ENCODE measurements at places on chromosomes 6 and 20. TPM values are rescaled to one million over a fixed set of nuclear protein-coding genes. Genes with fewer than 3 reads are reported as not detected.

GRCh38 chr6:137471986-137472385 is 22.2 kb downstream of the OLIG3 start:
- H3K4me1 ChIP-seq: no peaks in the 10 kb centered on the region
- no peak overlapping the region for H3K27ac ChIP-seq
- H3K4me3 ChIP-seq: no peak overlapping the region
- no peaks in the 10 kb centered on the region for H3K36me3 ChIP-seq
- no peak for DNase-seq
- H3K27me3 ChIP-seq: peaks cover 30% of the 10 kb centered on the region

Gene BANF2
- not detected for total RNA-seq

Gene TSBP1
- total RNA-seq: not detected

DNA sequence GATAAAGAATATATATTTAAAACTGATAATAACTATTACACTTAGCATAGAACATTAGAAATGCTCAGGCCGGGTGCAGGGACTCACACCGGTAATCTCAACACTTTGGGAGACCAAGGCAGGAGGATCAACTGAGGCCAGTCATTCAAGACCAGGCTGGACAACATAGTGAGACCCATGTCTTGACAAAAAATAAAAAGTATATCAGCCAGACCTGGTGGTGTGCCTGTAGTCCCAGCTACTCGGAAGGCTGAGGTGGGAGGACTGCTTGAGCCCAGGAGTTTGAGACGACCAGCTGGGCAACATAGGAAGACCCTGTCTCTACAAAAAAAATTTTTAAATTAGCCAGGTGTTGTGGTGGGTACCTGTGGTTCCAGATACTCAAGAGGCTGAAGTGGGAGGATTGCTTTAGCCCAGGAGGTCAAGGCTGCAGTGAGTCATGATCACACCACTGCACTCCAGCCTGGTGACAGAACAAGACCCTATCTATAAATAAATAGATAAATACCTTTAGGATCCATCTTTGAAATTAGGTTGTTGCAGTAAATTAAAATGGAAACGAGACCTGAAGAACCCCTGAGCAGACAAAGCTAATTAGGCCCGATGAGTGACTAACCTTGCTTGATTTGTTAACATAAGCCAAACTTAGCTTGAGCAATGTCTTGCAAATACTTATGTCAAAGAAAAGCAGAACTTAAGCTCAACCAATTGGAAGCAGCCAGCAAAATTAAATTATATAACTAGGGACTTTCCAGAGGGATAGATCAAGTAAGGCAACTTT is 75.8 kb upstream of the E2F3 start:
- H3K4me3 ChIP-seq: no peak overlapping the region
- no peaks in the 10 kb centered on the region for H3K36me3 ChIP-seq
- no peaks in the 10 kb centered on the region for H3K4me1 ChIP-seq
- no peaks in the 10 kb centered on the region for H3K27me3 ChIP-seq
- no peak for DNase-seq
- H3K27ac ChIP-seq: no peak overlapping the region

Gene APOBEC2
- not detected for total RNA-seq

Gene HS3ST5
- not detected for total RNA-seq

GRCh38 chr20:15945289-15945688 is 628.0 kb downstream of the KIF16B start:
- DNase-seq: no peak
- H3K4me3 ChIP-seq: no peak overlapping the region
- no peak overlapping the region for H3K27ac ChIP-seq
- no peaks in the 10 kb centered on the region for H3K4me1 ChIP-seq

Gene CLIC5
- not detected for total RNA-seq

Gene RBPJL
- not detected for total RNA-seq

Gene CAPN11
- not detected for total RNA-seq

- no peak overlapping the region for H3K27ac ChIP-seq
- peaks cover 8% of the 10 kb centered on the region for H3K27me3 ChIP-seq
- no peak for DNase-seq
- no peak overlapping the region for H3K4me3 ChIP-seq
- peaks cover 14% of the 10 kb centered on the region for H3K4me1 ChIP-seq
Observed at GRCh38 chr6:33826537-33826936, 22.7 kb upstream of the MLN start.

GRCh38 chr6:149856256-149856994 is 7.7 kb downstream of the LRP11 start:
- peaks cover 76% of the 10 kb centered on the region for H3K4me1 ChIP-seq
- H3K4me3 ChIP-seq: peak overlapping the region; percentile 61
- H3K36me3 ChIP-seq: no peaks in the 10 kb centered on the region
- no peaks in the 10 kb centered on the region for H3K27me3 ChIP-seq
- peak overlapping the region; percentile 98 for H3K27ac ChIP-seq

GRCh38 chr6:133244519-133244918 is 3.4 kb downstream of the EYA4 start:
- peaks cover 8% of the 10 kb centered on the region for H3K4me1 ChIP-seq
- no peak for DNase-seq
- H3K27me3 ChIP-seq: peaks cover 55% of the 10 kb centered on the region
- H3K27ac ChIP-seq: no peak overlapping the region
- H3K36me3 ChIP-seq: no peaks in the 10 kb centered on the region

DNA sequence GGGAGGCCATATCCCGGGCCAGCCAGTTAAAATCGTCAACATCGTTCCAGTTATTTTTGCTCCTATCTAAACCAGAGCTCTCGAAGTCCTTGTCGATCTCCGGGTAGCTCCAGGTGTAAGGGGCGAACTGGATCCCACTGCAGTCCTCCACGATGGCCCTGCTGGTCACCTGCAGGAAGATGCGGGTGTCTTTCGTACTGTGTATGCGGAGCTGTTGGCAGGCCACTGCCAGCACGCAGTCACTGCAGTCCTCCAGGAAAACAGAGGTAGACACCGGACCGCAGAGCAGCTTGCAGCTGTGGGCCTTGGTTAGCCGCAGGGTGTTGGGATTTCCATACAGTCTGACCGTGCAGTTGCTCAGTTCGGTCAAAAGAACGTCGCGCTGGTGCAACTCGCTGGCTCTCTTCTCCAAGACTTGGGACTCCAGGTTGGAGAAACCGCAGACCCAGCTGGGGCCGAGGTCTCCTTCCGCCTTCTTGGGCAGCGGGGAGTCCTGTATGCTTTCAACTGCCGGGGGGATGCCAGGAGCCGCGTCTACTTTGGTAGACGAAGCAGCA is 742 bp downstream of the TBCC start:
- peak overlapping the region; percentile 97 for H3K4me3 ChIP-seq
- H3K27me3 ChIP-seq: no peaks in the 10 kb centered on the region
- peak; percentile 81 for DNase-seq
- H3K4me1 ChIP-seq: peaks cover 16% of the 10 kb centered on the region

DNA sequence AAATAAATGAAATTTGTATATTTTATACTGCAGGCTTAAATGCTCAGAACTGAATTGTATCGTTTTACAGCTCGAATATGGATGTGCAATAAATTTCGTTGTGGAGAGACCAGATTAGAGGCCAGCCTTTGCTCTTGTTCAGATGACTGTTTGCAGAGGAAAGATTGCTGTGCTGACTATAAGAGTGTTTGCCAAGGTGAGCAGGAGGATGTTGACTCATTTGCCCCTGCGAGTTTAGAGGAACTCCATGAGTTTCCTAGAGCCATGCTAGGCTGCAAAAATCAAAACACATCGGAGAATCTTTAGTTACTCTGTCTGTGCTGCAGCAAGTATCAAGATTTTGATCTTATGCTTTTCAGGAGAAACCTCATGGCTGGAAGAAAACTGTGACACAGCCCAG is 15.4 kb downstream of the ENPP3 start:
- peaks cover 6% of the 10 kb centered on the region for H3K27me3 ChIP-seq
- no peaks in the 10 kb centered on the region for H3K36me3 ChIP-seq
- H3K27ac ChIP-seq: no peak overlapping the region
- H3K4me1 ChIP-seq: peaks cover 4% of the 10 kb centered on the region
- no peak overlapping the region for H3K4me3 ChIP-seq
- DNase-seq: no peak

DNA sequence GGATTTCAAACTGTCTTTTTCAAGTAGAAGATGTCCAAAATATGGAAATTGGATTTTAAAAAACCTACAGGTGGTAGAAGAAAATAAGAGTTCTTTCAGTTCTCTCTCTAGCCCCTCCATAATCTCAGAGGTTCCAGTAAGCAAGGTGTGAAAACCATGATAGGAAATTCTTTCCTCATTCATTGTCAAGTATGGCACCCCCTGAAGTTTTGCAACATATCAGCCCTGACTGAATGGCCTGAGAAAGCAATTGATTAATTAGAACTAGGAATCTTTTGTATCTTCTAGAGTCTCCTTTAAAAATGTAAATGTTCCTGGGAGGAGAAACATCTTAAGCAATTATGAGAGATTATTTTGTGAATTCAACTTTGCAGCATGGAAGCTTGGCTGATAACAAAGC is 198.7 kb upstream of the STXBP5 start:
- peaks cover 7% of the 10 kb centered on the region for H3K4me1 ChIP-seq
- H3K4me3 ChIP-seq: no peak overlapping the region
- no peaks in the 10 kb centered on the region for H3K27me3 ChIP-seq
- H3K36me3 ChIP-seq: no peaks in the 10 kb centered on the region
- DNase-seq: no peak

Gene BPIFB1
- total RNA-seq: not detected

DNA sequence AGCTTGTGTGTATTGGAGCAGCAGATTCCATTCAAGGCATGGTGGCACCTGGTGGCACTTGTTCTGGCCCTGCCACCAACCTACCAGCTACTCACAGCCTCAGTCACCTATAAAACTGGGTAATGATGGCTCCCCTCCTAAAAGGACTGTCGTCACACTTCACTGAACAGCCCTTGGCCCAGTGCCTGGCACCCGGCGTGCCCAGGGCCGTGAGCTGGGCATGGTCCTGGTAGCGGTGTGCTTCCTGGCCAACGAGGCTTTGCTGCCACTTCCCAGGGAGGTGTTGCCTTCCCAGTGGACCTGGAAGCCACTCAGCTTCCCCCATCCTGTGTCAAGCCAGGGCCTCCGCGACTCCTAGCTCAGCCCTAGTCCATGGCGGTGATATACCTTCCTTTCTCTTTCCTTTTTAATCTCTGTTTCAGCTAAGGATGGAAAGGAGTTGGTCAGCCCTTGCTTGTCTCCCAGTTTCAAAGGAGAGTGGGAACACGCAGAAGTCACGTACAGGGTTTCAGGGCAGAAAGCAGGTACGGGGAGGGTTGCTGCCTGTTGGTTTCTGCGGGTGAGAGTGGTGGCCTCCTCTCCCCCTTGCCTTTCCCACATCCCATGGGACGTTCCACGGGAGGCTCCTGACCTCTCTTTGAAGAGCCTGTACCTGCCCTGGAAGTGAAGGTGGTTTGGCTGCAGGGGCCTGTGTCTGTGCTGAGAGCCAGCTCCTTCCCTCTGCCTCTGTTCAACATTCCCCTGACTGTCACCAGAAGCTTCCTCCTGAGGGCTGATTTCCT is 25.5 kb downstream of the ENTPD6 start:
- H3K27ac ChIP-seq: peak overlapping the region; percentile 4
- H3K27me3 ChIP-seq: no peaks in the 10 kb centered on the region
- peaks cover 14% of the 10 kb centered on the region for H3K4me1 ChIP-seq
- H3K36me3 ChIP-seq: peaks cover 54% of the 10 kb centered on the region
- no peak overlapping the region for H3K4me3 ChIP-seq

Gene CDH26
- under 0.01 TPM for total RNA-seq

GRCh38 chr6:163335671-163336545 is 78.6 kb upstream of the QKI start:
- no peaks in the 10 kb centered on the region for H3K36me3 ChIP-seq
- DNase-seq: peak; percentile 93
- no peaks in the 10 kb centered on the region for H3K27me3 ChIP-seq

GRCh38 chr6:18178960-18179615 is 23.9 kb downstream of the KDM1B start:
- no peaks in the 10 kb centered on the region for H3K4me1 ChIP-seq
- no peak overlapping the region for H3K4me3 ChIP-seq
- H3K27me3 ChIP-seq: no peaks in the 10 kb centered on the region
- no peak overlapping the region for H3K27ac ChIP-seq

Gene ZFP57
- 0.36 TPM for total RNA-seq

- H3K4me1 ChIP-seq: peaks cover 7% of the 10 kb centered on the region
- H3K36me3 ChIP-seq: no peaks in the 10 kb centered on the region
- no peak overlapping the region for H3K27ac ChIP-seq
- no peaks in the 10 kb centered on the region for H3K27me3 ChIP-seq
- DNase-seq: no peak
Observed at GRCh38 chr6:38241200-38241871, 398.4 kb downstream of the BTBD9 start.

GRCh38 chr6:163397326-163397725 is 17.2 kb upstream of the QKI start:
- H3K4me1 ChIP-seq: peaks cover 7% of the 10 kb centered on the region
- H3K36me3 ChIP-seq: no peaks in the 10 kb centered on the region
- no peaks in the 10 kb centered on the region for H3K27me3 ChIP-seq
- no peak overlapping the region for H3K27ac ChIP-seq
- no peak for DNase-seq

- peak overlapping the region; percentile 54 for H3K4me3 ChIP-seq
- peak; percentile 72 for DNase-seq
- H3K27ac ChIP-seq: peak overlapping the region; percentile 75
Observed at GRCh38 chr6:25359191-25359861, 80.2 kb downstream of the CARMIL1 start.

Gene CSTF1
- total RNA-seq: 26.8 TPM

Gene PTGIS
- 33.6 TPM for total RNA-seq

GRCh38 chr6:56959094-56959493 is 4.2 kb downstream of the BEND6 start:
- no peaks in the 10 kb centered on the region for H3K27me3 ChIP-seq
- H3K36me3 ChIP-seq: no peaks in the 10 kb centered on the region
- peak overlapping the region; percentile 11 for H3K4me3 ChIP-seq
- no peak for DNase-seq
- peak overlapping the region; percentile 72 for H3K27ac ChIP-seq
- H3K4me1 ChIP-seq: peaks cover 41% of the 10 kb centered on the region

Gene GPR63
- under 0.01 TPM for total RNA-seq

Gene RPP40
- 8.3 TPM for total RNA-seq

- no peak for DNase-seq
- no peaks in the 10 kb centered on the region for H3K36me3 ChIP-seq
- H3K27ac ChIP-seq: no peak overlapping the region
- no peaks in the 10 kb centered on the region for H3K4me1 ChIP-seq
- H3K27me3 ChIP-seq: peaks cover 2% of the 10 kb centered on the region
Observed at GRCh38 chr6:133062077-133062476, 179.1 kb upstream of the EYA4 start.

Gene CLPSL1
- not detected for total RNA-seq

- DNase-seq: peak; percentile 23
- H3K27me3 ChIP-seq: peaks cover 5% of the 10 kb centered on the region
- peaks cover 6% of the 10 kb centered on the region for H3K4me1 ChIP-seq
Observed at GRCh38 chr20:32497589-32498224, 87.4 kb downstream of the NOL4L start.

Gene HLA-DQA1
- 0.29 TPM for total RNA-seq

- no peak overlapping the region for H3K4me3 ChIP-seq
- no peak overlapping the region for H3K27ac ChIP-seq
- DNase-seq: no peak
- H3K4me1 ChIP-seq: no peaks in the 10 kb centered on the region
Observed at GRCh38 chr6:146297815-146298214, 245.8 kb upstream of the RAB32 start.

- H3K36me3 ChIP-seq: no peaks in the 10 kb centered on the region
- H3K4me1 ChIP-seq: peaks cover 26% of the 10 kb centered on the region
- H3K4me3 ChIP-seq: peak overlapping the region; percentile 66
- no peak for DNase-seq
Observed at GRCh38 chr6:106098383-106099234, 12.5 kb downstream of the PRDM1 start.

Data from osteoblast (primary cell).